ENCODE measurements at places on chromosomes 5 and 9.

DNA sequence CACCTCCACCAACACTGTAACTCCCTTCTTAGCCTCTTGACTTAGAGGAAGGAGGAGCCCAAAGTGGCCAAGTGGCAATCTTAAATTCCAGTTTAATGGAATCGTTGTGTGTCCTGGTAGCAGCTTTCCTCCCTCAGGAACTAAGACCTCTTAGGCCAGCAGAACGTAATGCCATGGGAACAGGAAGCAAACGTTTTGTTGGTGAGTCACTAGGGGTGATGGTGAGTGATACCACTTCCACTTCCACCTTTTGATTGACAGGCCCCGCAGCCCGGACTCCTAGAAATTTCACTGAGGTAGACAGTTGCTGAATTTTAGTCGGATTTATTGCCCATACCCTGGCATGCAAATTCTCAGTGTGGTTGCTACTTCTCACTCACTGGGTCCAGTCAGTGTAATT lies 94.2 kb upstream of the FBN2 start:
- DNase-seq, result no peak

GRCh38 chr9:8088477-8088876 lies 288.9 kb upstream of the DMAC1 start:
- DNase-seq, result no peak

- DNase-seq, result no peak
Observed at GRCh38 chr5:120430572-120430971, 33.5 kb upstream of the PRR16 start.

DNA sequence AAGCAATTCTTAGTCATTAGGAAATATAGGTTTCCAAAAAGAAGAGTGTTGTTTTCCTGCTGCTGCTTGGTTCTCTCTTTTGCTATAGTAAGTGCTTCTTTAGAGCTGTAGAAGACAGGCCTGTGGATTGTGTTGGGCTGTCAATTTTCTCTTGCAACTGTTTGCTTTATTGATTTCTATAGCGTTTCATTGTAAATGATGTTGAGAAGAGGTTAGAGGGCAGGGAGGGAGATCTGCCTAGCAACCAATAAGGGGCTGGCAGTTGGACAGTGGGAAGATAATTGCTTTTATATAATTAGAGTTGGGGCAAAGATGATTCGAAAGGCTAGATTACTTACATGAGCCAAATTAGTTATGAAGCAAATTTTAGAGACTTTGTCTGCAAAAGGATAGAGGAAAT lies 11.1 kb downstream of the UNC13B start:
- no peak for DNase-seq

- no peak for DNase-seq
Observed at GRCh38 chr5:150400316-150401075, 12.2 kb downstream of the CD74 start.

DNA sequence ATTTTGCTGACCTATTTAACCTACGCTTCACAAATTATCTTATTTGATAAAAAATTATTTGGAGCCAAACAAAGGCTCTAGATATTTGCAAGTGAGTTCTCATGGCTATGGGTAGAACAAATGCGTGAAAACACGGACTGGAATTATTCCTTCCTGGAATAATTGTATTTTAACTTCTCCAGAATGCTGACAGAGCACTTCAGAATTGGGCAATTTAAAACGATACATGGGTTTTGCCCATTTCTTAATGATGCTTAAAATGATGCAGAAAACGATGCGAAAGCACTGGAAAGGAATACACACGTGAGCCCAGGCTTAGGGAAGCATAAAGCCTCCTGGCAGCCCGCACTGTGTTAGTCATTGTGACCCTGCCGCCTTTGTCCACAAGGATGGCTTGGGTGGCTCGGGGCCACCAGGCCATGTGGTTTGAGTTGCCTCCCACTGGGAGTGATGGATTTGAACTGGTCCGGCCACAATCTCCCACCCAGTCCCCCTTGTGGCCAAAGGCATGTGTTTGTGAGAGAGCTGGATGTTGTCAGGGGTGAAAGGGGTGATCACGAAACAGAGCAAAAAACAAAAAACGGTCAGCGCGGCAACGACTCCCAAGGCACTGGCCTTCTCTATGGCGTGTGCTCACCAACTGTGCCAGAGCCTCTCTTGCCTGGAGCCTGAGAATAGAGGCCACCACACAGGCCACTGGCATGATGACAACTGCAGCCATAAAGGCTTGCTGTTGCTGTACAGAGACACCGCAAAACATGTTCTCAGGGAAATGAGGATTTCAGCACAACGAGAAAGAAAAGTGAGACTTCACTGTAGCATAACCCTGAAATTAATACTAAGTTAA lies 234.2 kb upstream of the ADAMTS16 start:
- DNase-seq, result no peak

- no peak for DNase-seq
Observed at GRCh38 chr5:167303582-167303981, 987.9 kb upstream of the WWC1 start.

GRCh38 chr5:61162832-61163567 lies 732 bp upstream of the SMIM15 start:
- DNase-seq, result no peak

GRCh38 chr5:179115307-179115706 lies 55.1 kb downstream of the ZNF354C start:
- DNase-seq, result no peak

DNA sequence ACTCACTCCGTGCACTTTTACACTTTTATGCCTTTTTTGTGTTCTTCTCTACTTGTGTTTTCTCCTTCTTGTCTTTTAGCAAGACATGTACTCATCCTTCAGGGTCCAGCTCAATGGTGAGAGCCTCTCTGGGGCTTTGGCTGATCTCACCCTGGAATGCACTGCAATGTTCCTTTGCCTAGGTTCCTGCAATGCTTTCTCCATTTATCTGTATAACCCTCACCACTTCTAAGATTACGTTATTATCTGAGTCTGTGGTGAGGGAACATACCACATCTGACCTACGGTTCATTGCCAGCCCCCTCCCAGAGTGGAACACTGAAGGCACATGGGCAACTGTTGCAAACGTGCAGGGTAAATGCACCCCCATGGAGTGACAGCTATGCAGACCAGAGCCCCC lies 47.3 kb downstream of the KCNIP1 start:
- DNase-seq, result no peak

GRCh38 chr9:96107436-96107835 lies 194.5 kb downstream of the HSD17B3 start:
- DNase-seq, result no peak

GRCh38 chr9:1875921-1876448 lies 139.2 kb upstream of the SMARCA2 start:
- DNase-seq, result peak; percentile 71

- no peak for DNase-seq
Observed at GRCh38 chr5:10546186-10546585, 17.7 kb upstream of the ANKRD33B start.

- DNase-seq, result no peak
Observed at GRCh38 chr5:140344683-140345423, 1.6 kb downstream of the HBEGF start.

- DNase-seq, result no peak
Observed at GRCh38 chr9:15139469-15139868, 167.5 kb downstream of the TTC39B start.

DNA sequence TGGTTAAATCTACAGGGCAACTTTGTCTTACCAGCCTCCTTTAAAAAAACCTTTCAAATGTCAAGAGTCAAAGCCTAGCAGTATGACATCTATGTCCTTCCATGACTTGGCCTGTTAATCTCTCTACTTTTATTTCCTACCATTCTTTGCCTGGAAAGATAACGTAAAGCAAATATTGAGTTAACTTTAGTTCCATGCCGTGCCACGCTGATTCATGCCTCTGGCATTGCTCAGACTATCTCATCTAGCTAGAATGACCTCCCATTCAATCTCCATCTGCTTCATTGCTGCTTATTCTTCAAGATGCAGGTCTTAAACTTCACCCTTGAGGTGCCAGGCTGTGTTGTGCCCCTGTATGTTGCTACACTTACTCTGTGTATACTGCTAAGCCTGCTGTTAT lies 729.8 kb downstream of the EFNA5 start:
- no peak for DNase-seq

GRCh38 chr5:160960592-160960991 lies 108.6 kb upstream of the ATP10B start:
- DNase-seq, result no peak

DNA sequence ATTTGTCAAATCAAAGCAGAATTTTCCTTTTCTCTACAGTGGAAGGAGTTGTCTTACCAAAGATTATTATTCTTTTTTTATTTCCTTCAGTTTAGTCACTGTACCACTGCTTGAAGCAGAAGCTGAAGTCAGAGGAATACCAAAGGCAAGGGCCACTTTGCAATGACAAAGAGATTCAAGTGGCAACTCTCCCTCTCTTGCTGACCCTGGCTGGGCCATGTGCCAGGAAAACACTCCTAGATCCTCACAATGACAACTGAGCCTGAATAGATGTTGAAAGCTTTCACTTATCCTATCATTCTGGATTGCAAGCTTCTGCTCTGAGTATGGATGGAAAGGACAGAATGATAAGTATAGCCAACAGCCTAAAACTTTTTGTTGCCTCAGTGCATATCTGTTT lies 618.3 kb downstream of the NR2F1-AS1 start:
- DNase-seq, result no peak

GRCh38 chr5:131609774-131610173 lies 25.3 kb downstream of the RAPGEF6 start:
- DNase-seq, result no peak

DNA sequence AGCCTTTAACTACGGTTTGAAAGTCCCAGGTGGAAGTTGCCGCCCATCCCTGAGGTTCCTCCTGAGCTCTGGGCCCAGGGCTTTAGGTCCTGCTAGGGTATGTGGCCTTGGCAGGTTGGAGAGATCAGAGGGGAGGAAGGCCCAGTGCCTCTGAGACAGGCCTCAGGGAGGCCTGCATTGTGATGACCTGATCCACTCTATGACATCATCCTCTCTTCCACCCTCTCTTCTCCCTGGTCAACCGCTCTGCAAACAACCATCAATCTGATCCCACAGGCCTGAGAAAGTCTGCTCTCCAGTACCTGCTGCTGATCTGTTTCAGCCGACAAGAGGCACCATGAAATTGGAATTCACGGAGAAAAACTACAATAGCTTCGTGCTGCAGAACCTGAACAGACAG lies at the start of gene CCIN:
Gene CCIN (plus strand): TSS at position 223 of the 400 bp plus-strand sequence. CDS start 115 bp downstream, at position 338.
- no peak for DNase-seq

DNA sequence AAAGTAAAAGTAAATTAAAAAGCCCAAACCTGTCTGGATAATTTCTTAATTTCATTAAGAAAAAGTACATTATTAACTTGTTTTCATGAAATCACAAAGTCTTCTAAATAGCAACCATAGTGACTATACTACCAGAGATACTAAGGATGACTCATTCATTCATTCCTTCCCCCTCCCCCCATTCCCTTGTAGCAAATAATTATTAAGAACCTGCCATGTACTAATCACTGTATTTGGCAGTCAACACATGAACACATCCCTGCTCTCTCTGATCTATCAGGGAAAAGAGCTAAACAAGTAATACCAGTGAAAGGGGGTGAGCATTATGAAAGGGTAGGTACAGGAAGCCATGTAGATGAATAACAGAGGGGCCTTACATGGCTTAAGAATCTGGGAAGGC lies 203.9 kb downstream of the CWC27 start:
- no peak for DNase-seq

GRCh38 chr5:125197321-125197720 lies 450.9 kb upstream of the ZNF608 start:
- DNase-seq, result no peak

DNA sequence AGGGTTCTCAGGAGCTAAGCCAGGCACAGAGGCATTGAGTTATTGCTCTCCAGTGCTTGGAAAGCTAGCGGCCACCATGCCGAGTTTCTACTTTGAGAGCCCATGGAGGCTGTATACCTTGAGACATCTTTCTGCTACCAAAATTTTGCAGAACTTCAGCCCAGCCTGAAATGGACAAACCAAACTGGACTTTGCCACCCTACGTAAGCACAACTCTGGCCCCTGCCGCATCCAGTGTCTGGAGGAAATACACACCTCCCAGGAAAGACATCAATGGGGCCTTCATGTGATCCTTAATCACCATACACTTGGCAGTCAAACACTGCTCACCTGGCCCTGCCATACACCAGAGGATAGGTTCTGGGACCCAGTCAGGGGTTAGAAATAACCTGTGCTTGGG lies 27.8 kb downstream of the GARNL3 start:
- no peak for DNase-seq

GRCh38 chr5:1467341-1468246 lies 22.4 kb upstream of the SLC6A3 start:
- DNase-seq, result no peak

DNA sequence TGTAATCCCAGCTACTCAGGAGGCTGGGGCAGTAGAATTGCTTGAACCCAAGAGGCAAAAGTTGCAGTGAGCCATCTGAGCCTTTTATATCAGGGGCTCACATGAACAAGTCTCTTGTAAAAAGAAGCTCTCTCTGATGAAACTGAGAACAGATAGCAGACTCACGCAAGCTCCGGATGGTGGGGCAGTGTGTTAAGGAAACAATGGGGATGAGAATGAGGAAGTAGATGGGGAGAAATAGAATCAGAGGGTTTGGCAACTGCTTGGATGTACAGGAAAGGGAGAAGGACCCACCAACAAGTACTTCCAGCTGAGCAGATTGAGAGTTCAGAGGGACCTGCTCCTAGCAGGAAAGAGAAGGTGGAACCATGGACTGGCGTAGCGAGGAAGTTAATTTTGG lies 18.6 kb downstream of the TMEM252 start:
- DNase-seq, result no peak

GRCh38 chr9:5002811-5003210 lies 17.7 kb downstream of the JAK2 start:
- DNase-seq, result no peak

DNA sequence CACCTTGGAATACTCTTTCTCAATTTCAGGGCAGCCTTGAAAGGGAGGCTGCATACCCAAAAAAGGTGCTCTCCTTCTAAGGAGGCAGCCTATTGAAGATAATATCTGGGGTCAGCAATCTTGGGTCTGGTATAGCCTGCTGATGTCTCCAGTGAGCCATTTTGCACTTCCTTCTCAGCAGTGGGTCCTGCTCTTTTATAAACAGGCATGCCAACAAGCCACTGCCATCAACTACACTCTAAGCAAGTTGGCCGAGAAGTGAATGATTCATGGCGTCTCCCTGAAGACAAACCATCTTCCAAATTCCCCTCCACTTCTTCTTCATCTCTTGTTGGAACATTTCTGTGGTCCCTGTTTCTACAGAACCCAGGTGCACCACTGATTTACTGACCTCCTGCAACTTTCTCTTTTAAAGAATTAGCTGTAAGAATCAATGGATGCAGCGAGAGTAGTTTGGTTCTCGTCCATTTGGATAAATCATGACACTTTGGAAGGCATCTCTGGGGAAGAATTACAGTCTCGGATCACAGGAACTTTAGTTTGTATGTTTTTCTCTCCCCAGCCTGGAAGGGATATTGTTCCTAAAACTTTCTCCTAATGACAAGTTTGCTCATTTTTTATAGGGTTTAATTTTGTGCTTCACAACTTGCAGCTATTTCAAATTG lies 108.3 kb downstream of the INSYN2B start:
- no peak for DNase-seq

- DNase-seq, result no peak
Observed at GRCh38 chr9:121945849-121946248, 147.3 kb downstream of the TTLL11 start.

DNA sequence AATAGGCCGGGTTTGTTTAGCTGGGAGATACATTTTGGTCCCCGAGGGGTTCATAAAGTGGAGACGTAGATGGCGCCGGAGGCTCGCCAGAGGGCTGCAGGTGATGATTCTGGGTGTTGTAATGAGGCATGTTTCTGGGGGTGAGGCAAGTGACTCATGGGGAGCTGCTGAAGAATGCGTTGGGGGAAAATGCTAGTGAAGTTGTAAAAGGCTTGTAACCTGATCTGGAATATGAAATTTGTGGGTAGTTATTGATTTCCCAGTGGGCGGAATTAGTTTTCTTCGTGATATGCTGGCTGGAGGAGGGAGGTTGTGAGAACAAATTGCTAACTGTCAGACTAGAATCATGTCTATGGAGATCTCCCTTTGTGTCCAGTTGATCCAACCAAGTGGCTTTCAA lies 158.3 kb downstream of the DOCK2 start:
- DNase-seq, result no peak

Data from T-helper 2 cell (primary cell).